G401 (cell line): ENCODE measurements at places on chromosomes 2 and 18.

DNA sequence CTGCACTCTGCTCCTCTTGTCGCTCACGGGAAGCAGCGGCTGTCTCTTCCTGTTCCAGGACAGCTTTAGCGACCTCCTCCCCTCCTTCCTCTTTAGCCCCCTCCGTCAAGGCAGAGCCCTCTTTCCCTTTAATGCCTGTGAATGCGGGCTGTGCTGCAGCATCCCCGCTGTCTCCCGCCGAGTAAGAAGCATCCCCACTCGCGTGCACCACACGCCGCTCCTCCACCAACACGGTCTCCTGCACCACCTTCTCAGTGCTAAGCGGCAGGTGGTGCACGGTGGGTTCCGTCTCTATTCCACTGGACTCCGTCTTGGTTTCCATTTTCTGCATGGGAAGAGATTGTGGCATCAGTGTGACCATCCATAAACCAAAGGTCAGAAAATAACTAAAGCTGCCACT is 101.6 kb upstream of the ZBTB14 start:
- no peak for DNase-seq

GRCh38 chr2:191023235-191023679 is 9.3 kb upstream of the STAT1 start:
- no peak for DNase-seq

GRCh38 chr2:109669731-109670130 is 55.6 kb downstream of the SOWAHC start:
- DNase-seq = no peak

- no peak for DNase-seq
Observed at GRCh38 chr2:179952658-179953057, 54.4 kb downstream of the CWC22 start.

GRCh38 chr2:211248841-211249240 is 692.4 kb downstream of the CPS1 start:
- DNase-seq = no peak

- DNase-seq = no peak
Observed at GRCh38 chr2:232018181-232018580, 56.7 kb downstream of the DIS3L2 start.

- DNase-seq = no peak
Observed at GRCh38 chr2:182907081-182907830, 40.8 kb upstream of the FRZB start.

GRCh38 chr2:134667081-134667480 is 51.7 kb downstream of the TMEM163 start:
- no peak for DNase-seq
